ENCODE measurements at places on chromosomes 1 and 21. TPM values are rescaled to one million over a fixed set of nuclear protein-coding genes. Genes with fewer than 3 reads are reported as not detected.
A peak's percentile ranks its signal among the peaks of the same experiment; 100 is the strongest.

GRCh38 chr1:58909914-58910681 lies 126.3 kb upstream of the JUN start:
- DNase-seq = no peak

DNA sequence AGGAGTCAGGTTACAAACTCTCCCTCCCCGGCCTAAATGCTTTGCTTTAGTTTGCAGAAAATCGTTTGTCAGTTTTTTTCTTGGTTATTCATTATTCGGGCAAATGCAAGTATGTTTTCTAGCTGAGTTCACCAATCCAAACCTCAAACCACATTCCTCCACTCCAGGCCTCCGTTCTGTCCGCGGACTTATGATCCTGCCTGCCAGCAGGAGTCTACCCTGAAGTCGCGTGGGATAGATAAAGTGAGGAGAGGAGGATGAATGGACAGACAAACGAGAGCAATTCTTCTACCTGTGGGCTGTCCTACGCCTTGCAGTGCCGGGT lies 1.3 kb downstream of the ADAMTS1 start:
- no peak for DNase-seq

GRCh38 chr1:31031330-31032143 lies 34.0 kb downstream of the PUM1 start:
- no peak for DNase-seq

C1QTNF12 gene
- total RNA-seq = 2.2 TPM

DNA sequence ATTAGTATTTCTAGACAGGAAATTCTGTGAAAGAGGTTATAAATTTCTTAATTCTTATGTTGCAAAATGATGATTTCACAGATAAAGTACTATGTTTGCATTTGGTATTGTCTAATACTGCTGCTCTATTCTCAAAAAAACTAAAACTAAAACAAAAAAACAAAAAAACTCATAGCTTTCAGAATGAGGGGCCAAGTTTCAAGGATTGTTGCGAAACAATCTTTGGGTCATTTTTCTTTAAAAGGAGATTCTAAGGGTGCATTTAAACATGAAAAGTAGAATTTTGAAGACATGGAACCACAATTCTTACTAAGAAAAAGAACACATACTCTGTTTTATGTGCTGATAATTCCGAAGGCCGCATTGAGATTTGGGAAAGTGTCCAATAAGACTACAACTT lies 645.1 kb downstream of the ADGRL2 start:
- DNase-seq = no peak

DNA sequence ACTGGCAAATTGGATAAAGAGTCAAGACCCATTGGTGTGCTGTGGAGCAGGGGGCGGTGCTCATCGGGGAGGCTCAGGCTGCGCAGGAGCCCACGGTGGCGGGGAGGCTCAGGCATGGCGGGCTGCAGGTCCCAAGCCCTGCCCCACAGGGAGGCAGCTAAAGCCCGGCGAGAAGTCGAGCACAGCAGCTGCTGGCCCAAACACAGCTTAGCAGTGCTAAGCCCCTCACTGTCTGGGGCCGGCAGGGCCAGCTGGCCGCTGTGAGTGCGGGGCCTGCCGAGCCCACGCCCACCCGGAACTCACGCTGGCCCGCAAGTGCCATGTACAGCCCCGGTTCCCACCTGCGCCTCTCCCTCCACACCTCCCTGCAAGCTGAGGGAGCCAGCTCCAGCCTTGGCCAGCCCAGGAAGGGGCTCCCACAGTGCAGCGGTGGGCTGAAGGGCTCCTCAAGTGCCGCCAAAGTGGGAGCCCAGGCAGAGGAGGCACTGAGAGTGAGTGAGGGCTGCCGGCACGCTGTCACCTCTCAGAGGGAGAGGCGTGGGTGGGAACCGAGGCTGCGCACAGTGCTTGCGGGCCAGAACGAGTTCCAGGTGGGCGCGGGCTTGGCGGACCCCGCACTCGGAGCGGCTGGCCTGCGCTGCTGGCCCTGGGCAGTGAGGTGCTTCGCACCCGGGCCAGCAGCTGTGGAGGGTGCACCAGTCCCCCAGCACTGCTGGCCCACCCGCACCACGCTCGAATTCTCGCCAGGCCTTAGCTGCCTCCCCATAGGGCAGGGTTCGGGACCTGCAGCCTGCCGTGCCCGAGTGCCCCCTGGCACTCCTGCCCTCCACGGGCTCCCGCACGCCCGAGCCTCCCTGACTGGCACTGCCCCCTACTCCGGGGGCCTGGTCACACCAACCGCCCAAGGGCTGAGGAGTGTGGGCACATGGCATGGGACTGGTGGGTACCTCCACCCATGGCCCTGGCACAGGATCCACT lies 263.4 kb downstream of the GPR52 start:
- DNase-seq = no peak

SLC44A5 gene
- total RNA-seq = 0.79 TPM

DNA sequence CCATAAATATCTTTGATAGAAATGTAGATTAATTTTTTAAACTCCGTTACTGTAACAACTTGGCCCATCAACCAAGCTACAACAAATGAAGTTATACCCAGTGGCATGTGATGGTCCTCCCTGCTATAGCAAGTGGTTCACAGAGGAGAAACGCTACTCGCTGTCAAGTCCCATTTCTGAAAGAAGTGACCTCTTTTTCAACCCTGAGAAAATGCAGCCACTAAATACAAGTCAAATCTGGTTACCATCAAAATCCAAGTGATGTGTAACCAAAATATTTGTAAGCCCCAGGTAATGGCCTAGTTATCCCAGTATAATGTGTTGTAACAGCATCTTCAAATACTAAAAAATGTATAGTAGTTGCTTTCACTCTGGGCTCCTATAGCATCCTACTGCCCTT lies 151.8 kb downstream of the MIS18A start:
- no peak for DNase-seq

CXADR gene
- 0.08 TPM for total RNA-seq

ESPN gene
- total RNA-seq = 2.6 TPM

- DNase-seq = peak; percentile 49
Measured at GRCh38 chr1:148362626-148363438, 120.3 kb downstream of the PPIAL4G start.

- no peak for DNase-seq
Measured at GRCh38 chr1:219443763-219444162, 169.1 kb downstream of the ZC3H11B start.

DNA sequence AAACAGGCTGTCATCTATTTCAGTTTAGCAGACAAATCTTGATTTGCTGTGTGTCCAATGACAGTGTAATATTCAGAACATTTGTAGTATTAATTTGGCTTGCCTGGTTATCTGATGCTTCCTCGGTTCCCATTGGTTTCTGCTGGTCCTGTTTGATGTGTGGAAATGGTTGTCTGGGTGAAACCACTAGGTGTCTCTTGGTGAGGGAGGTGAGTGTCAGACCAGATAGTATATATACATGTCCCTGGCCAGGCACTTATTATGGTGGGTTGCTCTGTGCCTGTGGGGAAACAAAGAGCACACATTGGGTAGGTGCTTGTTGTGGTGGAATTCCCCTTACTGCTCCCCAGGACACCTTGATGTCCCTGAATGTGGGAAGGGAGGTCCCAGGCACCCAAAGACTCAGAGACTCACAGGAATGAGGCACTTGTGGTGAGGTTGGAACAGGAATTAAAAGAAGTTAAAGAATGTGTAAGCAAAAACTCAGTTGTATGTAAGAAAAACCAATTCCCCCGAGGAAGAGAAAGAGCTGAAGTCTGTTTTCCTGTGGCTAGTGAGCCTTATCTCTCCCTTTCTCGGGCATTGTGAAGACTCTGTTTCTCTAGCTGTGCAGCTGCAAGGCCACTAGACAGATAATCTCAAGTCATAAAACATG lies 1519.1 kb downstream of the BRINP3 start:
- DNase-seq = no peak

CCDC190 gene
- not detected for total RNA-seq

INSRR gene
- 0.47 TPM for total RNA-seq

- DNase-seq = no peak
Measured at GRCh38 chr1:115182012-115182715, 92.9 kb upstream of the TSPAN2 start.

LIPI gene
- total RNA-seq = not detected

LRRC53 gene
- total RNA-seq = not detected

CGN gene
- total RNA-seq = 0.40 TPM

KRTAP19-3 gene
- not detected for total RNA-seq

DNA sequence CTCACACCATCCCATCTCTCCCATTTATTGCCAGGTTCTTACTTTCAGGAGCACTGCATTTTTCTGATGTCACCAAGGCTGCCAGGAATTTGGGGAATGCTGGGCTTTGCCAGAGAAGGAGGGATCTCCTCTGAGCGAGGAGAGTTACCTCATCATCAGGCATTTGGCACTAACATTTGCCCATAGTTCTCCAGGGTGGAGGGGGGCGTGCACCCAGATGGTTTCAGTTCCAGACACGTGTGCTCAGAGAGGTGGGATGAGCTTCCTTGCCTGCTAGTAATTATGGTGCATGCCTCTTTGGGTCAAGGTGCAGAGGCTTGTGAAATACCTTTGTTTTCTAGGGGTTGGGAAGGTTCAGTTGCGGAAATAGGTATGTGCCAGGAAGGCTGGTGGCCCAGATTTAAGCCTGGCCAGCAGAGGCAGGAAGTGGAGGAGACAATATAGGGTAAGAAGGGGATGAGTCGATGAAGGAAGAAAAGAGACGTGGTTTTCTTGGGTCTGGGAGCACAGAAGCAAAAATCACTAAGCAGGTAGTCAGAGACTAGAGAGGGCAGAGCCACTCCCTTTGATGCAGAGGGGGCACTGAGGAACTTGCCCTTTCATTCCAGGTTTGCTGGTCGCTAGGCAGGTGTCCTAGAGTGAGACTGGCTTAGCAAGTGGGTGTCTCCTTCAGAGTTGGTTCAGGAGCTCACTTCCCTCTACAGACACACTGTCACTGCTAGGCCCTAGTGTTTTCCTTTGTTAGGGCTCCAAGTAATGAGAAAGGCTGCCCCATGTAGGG lies 7.2 kb downstream of the TUFT1 start:
- no peak for DNase-seq

LCE2C gene
- not detected for total RNA-seq

GRCh38 chr1:86567878-86568277 lies 21.0 kb downstream of the CLCA4 start:
- no peak for DNase-seq

PTPN7 gene
- total RNA-seq = 172 TPM

A3GALT2 gene
- not detected for total RNA-seq

- DNase-seq = no peak
Measured at GRCh38 chr1:2141025-2141424, 53.5 kb downstream of the FAAP20 start.

DENND2D gene
- 299 TPM for total RNA-seq

FAM110D gene
- not detected for total RNA-seq

GRCh38 chr1:228104526-228105269 lies 1.6 kb upstream of the C1orf35 start:
- DNase-seq = no peak

PSMA5 gene
- 135 TPM for total RNA-seq

DNA sequence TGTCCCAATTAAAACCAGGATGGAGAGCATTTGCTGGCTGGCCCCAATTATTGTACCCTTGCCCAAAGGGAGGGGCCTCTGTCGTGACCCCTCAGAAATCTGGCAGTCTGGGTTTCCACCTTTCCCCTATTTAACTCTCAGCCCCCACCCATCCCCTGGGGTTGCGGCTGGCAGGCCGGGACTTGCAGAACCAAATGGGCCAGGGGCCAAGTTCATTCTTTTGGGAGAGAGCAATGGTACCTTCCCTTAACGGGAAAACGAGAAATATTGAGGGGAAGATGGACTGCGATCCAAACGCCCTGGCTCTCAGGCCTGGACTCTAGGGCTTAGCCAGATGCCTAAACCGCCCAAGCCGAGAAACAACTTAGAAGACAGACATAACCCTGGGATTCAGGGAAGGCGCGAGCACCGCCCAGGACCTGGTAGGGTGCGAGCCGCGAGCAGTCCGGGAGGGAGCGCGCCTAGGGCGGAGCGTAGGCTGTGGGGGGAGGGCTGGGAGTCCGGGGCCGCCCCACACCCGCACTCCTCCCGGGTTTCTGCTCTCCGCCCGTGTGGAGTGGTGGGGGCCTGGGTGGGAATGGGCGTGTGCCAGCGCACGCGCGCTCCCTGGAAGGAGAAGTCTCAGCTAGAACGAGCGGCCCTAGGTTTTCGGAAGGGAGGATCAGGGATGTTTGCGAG lies at the start of gene SLC27A3:
Gene SLC27A3 (plus strand): TSS at position 628 of the 678 bp plus-strand sequence. CDS start 91 bp downstream, outside the sequence.
- DNase-seq = no peak

DNA sequence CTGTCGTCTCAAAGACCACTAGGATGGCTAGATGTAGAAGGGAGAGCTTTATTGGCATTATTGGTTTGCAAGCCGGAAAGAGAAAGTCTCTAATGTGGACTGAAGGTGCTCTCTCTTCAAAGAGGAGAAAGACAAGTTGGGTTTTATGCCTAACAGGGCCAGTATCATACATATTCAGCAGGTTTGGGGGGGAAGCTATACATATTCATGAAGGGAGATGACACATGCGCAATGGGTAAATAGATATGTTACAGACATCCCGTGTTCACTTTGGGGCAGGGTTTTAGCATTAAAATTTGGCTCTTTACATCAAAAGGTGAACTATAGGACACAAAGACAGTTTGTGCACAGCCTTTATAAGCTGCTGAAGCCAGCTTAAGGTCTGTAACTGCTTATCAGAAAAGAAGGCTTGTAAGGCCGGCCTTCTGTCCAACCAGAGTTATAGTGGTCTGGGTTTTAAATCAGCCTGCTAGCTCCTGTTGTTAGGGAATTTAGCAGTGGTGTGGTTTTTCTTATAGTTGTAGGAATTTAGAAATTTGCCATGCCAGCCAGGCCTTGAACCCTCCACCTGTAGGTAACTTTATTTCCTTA lies 46.5 kb upstream of the LRRN2 start:
- DNase-seq = no peak
